ENCODE measurements at places on chromosomes 7 and 10.

DNA sequence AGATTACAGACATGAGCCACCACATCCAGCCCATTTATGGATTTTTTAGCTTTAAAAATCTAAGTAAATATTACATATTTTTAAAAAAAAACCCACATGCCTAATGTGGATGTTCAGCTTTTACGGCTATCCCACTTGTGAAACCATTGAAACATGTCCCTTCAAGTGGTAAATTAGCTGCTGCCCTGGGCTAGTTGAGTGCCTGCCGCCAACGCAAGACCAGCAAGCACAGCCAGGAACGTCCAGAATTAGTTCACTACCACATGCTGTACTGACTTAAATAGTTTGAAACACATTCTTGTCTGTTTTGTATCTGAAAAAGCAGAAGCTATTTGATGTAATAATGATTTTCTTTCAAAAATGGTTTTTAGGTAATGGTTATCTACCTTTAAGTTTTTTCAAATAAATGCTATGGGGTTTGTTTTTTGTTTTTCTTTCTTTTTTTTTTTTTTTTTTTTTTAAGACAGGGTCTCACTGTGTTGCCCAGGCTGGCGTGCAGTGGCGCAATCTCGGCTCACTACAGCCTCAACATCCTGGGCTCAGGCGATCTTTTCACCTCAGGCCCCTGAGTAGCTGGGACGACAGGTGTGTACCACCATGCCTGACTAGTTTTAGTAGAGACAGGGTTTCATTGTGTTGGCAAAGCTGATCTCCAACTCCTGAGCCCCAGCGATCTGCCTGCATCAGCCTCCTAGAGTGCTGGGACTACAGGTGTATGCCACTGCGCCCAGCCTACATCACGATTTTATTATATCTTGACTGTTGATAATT is 57.0 kb downstream of the KLRG2 start:
- DNase-seq, result no peak

DNA sequence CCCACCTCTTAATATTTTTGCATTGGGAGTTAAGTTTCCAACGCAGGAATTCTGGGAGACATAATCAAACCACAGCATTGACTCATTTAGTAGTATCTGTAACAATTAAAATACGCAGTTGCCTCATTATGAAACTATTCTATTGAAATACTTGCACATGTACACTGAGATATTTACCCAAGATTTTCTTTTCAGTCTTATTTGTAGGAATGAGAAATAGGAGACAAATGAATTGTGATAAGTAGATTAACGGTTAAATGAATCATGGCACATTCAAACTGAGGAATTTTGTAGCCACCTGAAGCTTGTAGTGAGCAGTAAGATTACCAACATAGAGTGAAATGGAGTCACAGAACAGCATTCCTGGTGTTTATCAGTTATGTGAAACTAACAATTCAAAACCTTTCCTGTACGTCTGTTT is 18.1 kb downstream of the RP9 start:
- no peak for DNase-seq

- no peak for DNase-seq
These were observed 49.7 kb downstream of the MICALL2 start for GRCh38 chr7:1409555-1409954.

GRCh38 chr10:114288424-114289095 is 49.5 kb downstream of the VWA2 start:
- no peak for DNase-seq

DNA sequence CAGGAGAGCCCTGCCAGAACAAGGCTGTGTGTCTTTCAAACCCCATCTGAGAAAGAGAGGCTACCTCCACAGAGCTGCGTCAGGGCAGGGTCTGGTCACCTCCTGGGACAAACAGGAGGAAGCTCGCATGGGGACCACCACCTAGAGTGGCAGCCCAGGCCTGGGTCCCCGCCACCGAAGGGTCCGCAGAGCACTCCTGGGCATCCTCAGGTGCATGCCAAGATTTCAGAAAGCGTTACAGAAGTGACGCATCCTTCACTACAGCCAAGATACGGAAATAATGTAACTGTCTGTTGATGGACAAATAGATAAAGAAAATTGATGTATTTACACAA is 42.6 kb downstream of the GSDME start:
- no peak for DNase-seq

DNA sequence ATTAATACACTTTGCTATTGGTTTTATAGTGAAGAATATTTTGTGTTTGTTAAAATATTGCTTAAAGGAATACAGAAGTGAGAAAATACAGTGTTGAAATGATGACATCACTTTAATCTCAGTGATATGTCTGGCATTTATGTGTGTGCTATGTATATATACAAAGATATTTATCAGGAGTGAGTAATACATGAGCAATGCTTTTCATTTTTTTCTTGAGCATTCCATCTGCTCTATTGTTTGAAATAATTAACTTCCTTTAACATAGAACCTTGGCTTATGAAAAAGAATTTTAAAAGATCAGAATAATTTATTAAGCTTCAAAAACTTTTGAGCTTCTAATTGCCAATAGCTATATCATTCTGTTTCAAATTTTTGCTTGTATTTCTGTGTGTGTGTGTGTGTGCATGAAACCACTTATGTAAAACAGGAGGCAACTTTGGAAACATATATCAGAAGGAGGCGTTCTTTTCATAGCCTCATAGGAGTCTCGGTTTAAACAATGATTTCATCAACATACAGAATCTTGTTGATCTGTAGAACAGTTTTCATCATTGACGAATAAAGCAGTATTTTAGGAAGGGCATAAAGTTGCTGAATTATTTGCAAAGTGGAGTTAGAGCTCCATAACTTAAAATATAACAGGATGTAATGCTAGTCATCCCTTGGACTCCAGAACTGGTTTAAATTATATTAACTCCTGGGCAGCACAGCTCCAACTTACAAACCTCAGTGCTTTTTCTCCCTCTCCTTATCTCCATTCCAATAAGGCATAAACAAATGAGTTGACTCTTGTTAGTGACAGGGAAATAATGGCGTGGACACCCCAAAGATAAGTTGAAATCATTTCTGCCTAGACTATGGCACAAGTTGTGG is 228.4 kb upstream of the DGKB start:
- DNase-seq, result no peak

DNA sequence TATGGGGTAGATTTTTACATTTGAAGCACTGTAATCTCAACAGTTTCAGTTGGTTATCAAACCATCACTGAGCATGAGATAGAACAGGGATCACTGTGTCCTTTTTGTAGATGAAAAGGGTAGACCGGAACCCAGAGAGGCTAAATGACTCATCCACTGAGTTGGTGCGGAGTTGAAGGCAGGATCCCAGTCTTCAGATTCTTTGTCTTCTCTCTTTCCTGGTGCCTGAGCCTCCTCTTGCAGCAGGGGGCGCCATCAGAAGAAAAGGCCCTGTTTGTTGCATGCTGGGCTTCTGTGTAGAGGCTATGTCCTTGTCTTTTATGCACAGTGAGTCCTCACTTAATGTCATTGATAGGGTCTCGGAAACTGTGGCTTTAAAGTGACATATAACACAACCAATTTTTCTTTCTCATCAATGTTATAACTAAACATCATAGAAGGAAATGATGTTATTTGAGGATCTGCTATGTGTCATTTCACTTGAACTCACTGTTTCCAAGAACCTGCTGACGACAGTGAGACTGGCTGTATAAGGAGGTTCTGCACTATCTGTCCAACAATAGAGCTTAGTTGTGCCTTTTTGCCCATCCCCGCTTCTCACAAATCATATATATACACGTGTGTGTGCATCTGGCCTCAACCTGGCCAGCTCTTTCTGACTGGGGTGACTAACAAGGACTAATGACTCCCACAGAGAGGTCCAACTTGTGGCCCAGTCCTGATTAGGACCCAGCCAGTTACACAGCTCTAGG is 14.3 kb downstream of the ZNF282 start:
- no peak for DNase-seq

DNA sequence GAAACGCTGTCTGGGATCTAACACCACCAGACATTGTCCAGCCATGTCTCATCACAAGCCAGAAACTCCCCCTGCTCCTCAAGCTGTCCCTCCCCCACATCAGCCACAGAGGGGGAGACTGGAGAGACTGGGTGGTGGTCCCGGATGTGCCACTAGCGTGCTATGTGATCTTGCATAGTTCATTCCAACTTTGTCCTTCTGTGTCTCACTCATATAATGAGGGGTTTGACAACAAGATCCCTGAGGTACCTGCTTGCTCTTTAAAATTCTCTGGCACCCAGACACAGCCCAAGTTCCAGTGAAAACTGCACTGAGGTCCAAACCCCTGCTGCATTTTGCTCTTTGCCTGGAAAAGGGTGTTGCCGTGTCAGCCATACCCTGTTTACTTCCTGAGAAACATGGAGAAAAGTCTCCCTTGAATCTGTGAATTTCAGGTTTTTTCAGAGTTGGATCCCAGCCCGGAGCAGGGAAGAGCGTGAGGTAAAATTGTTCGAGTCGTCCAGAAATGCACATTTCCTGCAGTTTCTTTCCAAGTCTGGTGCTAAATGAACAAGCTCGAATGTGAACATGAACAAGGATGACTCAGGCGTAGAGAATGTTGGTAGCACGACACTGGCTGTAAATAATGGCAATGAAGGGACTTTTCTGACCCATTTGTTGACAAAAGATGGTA is 156.6 kb downstream of the CCDC3 start:
- no peak for DNase-seq

DNA sequence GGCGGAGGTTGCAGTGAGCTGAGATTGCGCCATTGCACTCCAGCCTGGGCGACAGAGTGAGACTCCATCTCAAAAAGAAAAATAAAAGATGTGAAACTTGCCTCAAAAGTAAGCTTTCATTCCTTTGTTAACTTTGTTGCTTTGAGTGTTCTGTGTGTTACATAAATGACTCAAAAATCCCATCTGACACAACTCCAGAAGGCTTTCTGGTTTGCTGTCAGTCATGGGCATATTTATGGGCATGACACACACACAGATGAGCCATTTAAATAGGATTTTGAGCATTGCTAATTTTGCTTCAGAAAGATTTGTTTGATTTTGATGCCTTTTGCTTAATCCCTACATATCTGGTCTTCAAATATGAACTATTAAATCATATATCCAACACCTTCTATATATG is 82.6 kb downstream of the CACNB2 start:
- no peak for DNase-seq

GRCh38 chr10:11602919-11603523 is 8.4 kb downstream of the USP6NL start:
- no peak for DNase-seq

DNA sequence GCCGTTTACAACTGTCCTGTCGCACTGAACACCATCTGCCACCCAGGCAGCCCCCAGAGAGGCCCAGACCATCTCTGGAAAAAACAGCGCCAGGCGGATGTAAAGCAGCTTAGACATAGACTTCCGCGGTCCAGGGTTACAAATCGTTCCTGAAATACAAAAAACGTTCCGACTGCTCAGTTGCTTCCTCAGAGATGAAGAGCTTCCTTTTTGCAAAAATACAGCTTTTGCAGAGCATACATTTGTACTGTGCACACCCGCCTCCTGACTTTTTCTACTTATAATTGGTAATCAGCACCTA is 11.4 kb downstream of the DAGLB start:
- DNase-seq, result no peak

DNA sequence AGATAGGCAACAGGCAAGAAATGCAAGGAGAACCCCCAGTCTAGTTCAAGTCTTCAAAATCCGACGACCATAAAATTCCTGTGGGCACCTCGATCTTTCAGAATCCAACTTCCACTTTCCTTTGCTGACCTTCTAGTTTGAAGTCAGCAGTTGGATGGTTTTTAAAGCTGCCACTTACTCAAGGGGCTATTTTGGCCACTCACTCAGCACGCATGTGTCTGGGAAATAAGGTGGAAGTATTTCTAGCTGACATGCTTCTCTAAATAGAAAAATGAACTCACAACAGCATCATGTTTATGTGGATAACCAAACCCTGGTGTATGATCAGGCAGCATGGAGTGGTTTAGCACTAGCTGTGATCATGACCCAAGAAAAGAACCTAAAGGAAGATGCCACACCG is at the start of gene NRAP:
Gene NRAP (minus strand): TSS at position 134 of the 400 bp plus-strand sequence. CDS start 159 bp downstream, outside the sequence.
- no peak for DNase-seq

DNA sequence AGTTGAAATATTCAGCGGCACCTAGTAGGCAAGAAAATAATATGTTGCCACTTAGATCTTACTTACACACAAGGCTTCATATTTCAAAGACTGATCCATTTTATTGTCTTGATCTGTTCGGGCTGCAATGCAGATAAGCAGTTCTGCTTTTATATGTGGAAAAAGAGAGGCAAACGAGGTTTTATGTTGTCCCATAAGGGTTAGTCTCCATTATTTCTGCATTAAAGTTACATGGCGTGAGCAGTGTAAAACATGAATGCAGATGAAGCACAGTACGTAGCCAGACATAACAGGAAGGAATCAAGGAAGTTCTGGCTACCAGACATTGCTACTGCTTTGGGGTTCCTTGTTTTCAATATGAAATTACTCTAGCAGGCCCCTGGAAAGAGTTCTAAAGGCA is 224.8 kb downstream of the BBS9 start:
- DNase-seq, result no peak

DNA sequence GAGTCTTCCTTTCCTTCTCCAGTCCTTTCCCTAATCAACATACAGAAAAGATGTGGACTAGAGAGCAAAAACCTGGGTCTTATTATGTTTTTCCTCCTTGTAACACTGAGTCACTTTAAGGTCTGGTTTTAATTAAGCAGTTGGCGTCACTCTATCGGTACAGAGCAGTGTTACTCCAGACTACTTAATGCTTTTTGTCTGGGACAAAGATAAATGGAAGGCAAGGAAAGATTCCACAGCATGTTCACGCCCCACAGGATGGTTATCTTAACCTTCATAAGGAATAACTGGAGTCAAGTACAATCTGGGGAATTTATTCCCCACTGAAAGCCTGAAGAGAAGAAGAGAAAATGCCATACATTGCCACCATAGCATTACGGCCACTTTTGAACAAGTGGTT is 145.7 kb downstream of the ELAPOR2 start:
- no peak for DNase-seq

GRCh38 chr10:130777507-130778165 is 533.9 kb downstream of the TCERG1L start:
- DNase-seq, result no peak

- no peak for DNase-seq
These were observed 98.5 kb downstream of the POLR1F start for GRCh38 chr7:19610194-19610943.

- DNase-seq, result no peak
These were observed 66.0 kb upstream of the DOCK1 start for GRCh38 chr10:126839094-126839761.

All from NCI-H1048 (cell line).